Stromal cell of bone marrow (primary cell): ENCODE measurements at places on chromosomes 2 and 18.

- no peak for DNase-seq
Observed at GRCh38 chr2:12001621-12002020, 255.2 kb downstream of the LPIN1 start.

DNA sequence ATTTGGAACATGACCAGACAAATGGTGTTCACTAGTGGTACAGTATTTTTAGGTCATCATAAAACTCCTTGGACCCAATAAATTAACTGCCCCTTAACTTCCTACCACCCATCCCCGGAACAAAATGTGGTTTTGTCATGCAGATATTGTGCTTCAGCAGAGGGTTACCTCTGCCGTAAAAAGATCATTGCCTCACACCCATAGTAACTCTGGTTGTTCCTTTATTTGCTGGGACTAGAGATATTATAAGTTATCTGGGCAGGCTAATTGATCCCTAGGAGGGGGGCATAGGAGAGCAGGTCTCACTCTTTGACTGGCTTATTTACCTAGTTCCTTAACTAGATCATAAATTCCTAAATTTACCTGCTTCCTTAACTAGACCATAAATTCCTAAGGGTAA is 1343.9 kb upstream of the CHAC2 start:
- DNase-seq: no peak

GRCh38 chr2:206127656-206128055 is 31.6 kb downstream of the NDUFS1 start:
- no peak for DNase-seq

DNA sequence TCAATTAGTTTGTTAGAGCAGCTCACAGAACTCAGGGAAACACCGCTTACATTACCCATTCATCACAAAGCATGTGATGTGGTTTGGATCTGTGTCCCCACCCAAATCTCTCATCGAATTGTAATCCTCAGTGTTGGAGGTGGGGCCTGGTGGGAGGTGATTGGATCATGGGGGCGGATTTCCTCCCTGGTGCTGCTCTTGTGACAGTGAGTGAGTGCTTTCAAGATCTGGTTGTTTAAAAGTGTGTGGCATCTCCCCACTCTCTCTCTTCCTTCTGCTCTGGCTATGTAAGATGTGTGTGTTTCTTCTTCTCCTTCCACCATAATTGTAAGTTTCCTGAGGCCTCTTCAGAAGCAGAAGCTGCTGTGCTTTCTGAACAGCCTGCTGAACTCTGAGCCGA is 63.5 kb upstream of the AGPS start:
- DNase-seq: no peak

GRCh38 chr2:161172901-161173540 is 12.8 kb downstream of the TANK start:
- no peak for DNase-seq
